ENCODE measurements at places on chromosomes 3 and 15.

DNA sequence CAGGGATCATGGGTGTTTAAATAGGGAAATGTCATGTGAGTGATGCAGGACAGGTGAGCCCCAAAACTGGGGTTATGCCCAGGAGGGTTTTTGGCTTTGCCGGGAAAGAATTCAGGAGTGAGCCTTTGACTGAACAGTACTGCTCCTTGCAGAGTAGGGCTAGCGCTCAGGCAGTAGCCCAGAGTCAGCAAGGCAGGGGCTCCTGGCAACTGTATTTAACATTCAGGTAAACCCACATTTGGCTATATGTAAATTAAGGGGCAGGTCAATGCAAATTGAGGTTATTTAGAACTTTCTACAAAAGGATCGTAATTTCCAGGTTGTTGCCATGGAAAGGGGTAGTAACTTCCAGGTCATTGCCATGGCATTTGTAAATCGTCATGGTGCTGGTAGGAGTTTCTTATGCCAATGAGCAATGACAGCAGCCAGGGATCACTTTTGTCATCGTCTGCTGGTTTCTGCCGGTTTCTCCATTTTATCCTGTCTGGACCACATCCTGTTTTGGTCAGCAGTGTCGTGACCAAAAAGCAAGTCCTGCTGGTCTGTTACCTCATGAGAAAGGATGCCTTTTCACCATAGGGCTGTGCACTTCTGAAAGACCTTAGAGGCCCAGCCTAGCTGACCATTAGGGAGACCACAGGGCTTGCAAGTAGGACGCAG, 24.3 kb downstream of the MTHFS start:
- no peak for DNase-seq

DNA sequence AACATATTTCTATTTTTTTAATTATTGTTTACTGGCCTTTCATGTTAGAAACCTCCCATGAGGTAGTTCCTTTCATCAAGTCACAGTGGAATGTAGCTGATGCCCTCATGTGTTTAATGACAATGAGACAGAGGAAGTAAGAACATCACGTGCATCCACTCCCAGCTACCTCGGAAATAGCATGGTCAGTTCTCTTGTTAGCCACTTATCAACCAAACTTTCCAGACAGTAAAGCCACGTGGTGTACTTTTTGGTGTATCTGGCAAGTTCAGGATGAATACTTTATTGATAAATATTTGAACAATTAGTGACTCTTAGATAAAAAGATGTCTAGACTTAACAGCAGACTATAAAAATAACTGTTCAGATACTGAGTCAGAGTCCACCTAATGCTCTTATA, 781.7 kb downstream of the MECOM start:
- DNase-seq = no peak

DNA sequence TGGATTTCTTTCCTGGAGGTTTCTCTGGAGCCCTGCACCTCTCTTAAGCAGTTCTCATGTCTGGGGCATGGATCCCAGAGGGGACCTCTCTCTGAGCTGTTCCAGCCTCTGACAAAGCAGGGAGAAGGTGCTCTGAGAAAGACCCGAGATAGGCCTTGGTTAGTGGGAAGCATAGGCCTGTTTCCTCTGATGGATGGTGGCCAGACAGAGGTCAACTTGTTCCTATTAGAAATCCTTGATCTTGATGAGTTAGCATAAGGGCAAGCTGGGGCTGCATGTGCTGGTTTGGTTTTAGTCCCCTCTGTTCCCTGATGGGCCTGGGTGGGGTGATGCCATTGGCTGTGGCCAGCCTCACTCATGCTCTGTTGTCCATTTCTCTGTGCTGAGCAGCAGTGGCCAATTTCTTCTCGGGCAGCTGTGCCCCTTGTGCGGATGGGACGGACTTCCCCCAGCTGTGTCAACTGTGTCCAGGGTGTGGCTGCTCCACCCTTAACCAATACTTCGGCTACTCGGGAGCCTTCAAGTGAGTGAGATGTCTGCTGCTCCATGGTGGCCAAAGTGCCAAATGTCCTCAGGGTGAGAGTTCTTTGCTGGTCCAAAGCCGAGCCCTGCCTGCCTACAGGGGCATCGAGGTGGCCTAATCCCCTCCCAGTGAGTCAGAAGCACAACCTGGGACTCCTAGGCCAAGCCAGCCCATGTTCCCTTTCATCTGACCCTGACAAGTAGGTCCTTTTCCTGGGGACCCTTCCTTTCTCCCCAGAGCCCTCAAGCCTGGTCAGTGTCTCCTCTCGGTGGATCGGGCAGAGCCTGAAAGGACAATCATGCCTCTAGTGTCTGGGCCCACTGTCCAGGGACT, 9.0 kb downstream of the TF start:
- no peak for DNase-seq

DNA sequence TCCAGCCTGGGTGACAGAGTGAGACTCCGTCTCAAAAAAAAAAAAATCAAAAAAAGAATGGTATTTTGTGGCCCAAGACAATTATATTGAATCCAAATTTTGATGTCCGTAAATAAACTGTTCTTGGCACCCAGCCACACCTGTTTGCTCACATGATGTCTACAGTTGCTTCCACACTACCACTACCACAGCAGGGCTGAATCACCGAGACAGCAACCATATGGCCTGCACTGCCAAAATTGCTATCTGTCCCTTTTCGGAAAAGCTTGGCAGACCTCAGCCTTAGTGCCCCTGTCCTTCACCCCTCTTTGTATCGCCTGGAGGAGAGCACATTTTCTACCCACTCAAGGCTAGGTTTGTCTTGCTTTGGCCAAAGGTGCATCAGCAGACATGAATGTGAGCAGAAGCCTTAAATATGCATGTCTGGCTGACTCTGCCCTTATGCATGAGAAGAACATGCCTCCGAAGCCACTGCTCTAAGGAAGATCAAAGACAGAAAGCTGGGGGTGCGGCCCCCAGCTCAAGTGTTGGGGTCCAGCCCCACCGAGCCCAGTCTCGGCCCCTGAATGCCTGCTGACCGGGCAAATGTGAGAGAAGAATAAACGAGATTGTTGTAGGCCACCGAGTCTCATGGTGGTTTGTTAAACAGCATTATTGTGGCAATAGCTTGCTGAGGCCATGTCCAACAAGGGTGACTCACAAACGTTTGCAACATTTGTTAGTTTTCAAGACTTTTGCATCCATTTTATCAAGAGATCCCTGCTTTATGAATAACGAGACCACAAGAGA, 108.1 kb downstream of the TPRA1 start:
- DNase-seq = no peak

GRCh38 chr3:47520756-47521155, 7.2 kb upstream of the ELP6 start:
- no peak for DNase-seq

GRCh38 chr3:12905316-12906071, 64.1 kb upstream of the RPL32 start:
- no peak for DNase-seq

GRCh38 chr15:74431116-74431515, 2.6 kb downstream of the SEMA7A start:
- DNase-seq = no peak

DNA sequence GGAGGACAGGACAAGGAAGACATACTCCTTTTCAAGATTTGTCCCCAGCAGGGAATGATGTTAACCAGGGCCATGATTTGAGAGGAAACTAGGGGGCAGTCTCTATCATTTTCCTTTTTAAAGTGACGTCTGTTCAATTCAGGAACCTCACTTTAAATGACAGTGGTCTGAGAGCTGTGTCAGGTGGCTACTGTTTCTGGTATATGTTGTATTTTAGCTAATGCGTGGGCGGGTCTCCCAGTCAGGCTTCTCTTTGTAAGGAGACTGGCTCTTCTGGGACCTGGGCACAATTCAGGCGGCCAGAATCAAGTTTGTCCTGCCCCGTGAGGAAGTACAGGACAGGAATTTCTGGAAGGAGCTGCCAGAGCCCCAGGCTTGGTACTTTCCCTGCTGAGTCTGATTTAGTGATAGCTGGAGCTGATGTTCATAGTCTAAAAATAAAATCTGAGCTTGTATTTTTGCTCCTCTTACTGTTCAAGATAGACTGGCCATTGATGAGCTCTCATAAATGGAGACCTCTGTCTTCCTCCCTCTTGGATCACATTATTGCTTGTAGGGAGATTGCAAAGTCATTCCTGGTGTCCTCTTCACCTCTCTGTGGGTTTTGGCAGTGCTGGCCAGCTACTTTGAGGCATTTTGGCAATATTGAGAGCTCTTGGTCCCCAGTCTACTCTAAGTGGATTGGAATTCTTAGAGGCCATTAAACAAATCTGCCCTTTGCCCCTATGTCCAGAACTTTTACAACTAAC, 25.6 kb downstream of the SQOR start:
- no peak for DNase-seq

DNA sequence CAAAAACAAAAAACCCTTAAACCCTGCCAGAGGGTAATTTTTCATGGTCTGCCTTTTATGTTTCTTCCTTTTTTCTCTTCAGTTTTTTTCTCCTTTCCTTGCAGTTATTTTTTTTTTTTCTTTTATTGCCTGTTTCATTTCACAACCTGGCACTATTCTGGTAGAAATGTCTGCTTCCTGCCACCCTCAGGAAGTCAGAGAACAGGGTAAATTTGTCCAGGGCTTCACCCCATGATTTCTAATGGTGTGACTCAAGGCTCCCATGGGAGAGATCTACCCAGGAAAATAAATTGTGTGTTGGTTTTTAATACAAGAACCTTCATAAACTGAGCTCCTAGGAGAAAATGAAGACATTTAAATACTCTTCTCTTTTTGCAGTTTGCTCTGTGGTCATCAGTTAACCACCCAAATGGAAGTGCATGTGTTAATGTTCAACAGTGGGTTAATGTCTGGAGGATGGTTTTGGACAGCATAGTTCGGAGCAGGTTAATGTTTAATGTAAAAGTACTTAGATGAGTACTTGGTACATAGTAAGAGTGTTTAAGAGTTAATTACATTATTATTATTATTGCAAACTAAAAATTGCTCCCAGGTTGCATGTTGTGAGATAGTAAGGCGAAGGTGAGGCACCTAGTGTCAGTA, 45.9 kb downstream of the CGNL1 start:
- no peak for DNase-seq

DNA sequence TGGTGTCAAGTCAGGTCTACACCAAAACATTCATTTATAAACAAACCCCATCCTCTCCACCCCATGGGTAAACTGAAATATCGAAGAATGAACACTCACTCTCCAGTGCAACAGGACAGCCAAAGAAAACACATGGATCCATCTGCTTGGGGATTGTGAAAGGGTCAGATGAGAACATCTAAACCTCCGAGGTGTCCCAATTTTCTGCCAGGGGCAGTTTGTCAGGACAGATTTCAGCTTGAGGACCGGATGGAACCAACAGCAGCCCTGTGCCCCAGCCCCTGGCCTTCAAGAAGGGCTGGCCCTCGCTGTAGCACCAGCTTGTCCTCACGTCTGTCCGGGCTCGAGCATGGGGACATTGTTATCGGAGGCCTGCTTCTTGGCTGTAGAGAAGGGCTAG, 45.5 kb downstream of the PCSK6 start:
- DNase-seq = no peak

- DNase-seq = peak; percentile 81
Measured at GRCh38 chr15:74768771-74769342, 13.0 kb upstream of the CSK start.

- DNase-seq = peak; percentile 12
Measured at GRCh38 chr3:177538048-177538749, 340.9 kb upstream of the TBL1XR1 start.

- no peak for DNase-seq
Measured at GRCh38 chr3:142027735-142028134, 121.6 kb downstream of the TFDP2 start.

- DNase-seq = no peak
Measured at GRCh38 chr3:158267015-158267414, 157.1 kb downstream of the RSRC1 start.

- DNase-seq = no peak
Measured at GRCh38 chr3:183807209-183807728, 18.1 kb downstream of the MAP6D1 start.

GRCh38 chr3:189260556-189261493, 89.1 kb downstream of the TPRG1 start:
- peak; percentile 37 for DNase-seq

DNA sequence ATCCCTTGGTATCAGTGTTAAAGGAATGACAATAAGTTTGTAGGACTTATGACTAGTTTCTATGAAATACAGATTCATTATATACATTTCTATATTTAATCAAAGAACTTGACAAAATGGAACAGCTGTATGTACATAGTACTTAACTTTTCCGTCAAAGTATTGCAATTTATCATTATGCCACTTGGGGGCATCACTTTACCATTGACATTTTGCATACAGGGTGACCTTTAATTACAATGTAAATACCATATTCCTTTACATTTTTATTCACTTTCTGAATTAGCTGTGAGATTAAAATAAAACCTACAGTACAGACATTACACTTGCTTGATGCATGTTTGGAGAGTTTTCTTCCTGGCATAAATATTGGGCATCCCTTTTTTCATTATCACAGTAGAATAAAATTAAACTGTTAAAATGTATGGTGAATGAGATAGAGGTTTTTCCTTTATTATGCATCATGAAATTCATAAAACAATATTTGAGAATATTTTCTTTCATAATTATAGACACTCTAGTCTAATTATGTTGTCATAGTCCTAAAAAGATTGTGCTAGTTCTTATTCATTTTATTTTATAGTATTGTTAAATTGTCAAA, 6.9 kb downstream of the NEK11 start:
- DNase-seq = peak; percentile 65

DNA sequence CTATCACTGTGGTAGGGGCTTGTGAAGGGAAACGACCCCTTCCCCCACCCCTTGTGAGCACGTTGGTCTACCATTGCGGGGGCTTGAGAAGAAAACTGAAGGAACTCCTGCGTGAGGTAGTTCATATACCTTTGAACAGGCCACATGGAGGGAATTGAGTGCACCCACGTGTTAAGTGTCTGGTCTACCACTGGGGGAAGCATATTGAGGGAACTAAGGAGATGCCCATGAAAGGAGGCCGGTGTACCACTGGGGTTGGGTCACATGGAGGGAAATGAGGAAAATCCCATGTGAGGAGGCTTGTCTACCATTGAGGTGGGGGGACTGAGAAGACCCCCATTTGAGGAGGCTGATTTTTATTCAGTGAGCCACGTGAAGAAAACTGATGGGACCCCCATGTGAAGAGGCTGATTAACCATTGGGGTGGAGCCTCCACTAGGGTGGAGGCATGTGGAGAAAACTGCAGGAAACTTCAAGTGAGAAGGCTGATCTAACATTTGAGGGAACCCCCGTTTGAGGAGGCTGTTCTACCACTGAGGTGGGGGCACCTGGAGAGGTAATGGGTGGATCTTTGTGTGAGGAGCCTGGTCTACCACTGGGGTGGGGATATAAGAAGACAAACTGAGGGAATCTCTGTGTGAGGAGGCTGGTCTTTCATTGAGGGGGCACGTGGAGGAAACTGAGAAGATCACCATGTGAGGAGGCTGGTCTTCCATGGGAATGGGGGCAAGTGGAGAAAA, 163.2 kb downstream of the FBLN2 start:
- DNase-seq = no peak

DNA sequence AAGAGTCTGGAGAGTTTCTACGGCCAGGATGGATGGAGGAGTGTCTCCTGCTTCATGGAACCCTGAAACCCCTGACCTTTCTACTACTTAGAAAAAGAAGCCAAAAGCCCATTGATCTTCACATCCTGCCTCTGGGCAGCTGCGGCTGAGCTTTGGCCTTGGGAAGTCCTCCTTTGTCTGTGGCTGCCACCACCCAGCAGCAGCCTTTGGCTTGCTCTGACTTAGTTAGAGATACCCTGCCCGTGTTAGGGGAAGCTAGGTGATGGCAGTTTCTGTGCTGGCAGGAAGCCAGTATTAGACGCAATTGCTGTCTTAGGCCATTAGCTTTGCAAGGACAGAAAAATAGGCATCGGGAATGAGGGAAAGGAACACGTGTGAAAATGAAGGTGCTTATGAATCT, 18.8 kb downstream of the APH1B start:
- DNase-seq = no peak

GRCh38 chr15:75732809-75733451, 20.3 kb upstream of the CSPG4 start:
- peak; percentile 82 for DNase-seq

GRCh38 chr3:100588251-100588650, 21.1 kb upstream of the ADGRG7 start:
- no peak for DNase-seq

Data from NCI-H82 (cell line).